ENCODE measurements at places on chromosomes 7 and 10.

GRCh38 chr7:134966691-134967090 is 19.6 kb upstream of the AGBL3 start:
- no peak for DNase-seq

DNA sequence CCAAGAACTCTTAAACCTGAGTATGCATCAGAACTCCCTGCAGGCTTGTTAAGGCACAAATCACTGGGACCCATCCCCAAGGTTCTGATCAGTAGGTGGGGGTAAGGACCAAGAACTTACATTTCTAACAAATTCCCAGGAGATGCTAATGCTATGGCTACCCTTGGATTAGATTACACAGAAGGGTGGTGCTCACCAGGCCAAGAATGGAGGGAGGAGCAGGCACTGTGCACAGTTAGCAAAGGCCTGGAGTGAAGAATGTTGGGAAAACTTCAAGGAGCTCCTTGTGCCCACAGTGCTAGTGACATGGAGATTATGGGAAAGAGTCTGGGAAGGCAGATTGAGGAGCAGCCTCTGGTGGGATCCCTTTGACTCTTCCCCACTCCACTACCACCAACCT is 1.9 kb downstream of the PRSS2 start:
- no peak for DNase-seq

DNA sequence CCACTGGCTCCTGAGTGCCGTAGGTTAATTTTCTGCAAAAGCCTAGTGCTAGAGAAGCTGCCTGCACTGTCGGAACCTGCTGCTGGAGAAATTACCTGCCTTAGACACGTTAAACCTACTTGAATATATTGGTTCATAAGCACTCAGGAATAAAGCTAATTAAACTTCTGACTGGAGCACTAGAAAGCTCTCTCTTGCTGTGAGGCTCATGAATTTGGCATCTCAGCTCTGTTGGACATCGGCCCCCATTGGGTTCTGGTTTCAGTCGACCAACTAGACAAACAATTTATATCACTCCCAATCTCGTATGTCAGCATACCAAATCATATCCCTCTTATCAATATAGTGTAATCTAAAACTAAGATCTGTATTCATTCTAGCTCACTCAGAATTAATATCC is 52.4 kb upstream of the SEMA3C start:
- no peak for DNase-seq

DNA sequence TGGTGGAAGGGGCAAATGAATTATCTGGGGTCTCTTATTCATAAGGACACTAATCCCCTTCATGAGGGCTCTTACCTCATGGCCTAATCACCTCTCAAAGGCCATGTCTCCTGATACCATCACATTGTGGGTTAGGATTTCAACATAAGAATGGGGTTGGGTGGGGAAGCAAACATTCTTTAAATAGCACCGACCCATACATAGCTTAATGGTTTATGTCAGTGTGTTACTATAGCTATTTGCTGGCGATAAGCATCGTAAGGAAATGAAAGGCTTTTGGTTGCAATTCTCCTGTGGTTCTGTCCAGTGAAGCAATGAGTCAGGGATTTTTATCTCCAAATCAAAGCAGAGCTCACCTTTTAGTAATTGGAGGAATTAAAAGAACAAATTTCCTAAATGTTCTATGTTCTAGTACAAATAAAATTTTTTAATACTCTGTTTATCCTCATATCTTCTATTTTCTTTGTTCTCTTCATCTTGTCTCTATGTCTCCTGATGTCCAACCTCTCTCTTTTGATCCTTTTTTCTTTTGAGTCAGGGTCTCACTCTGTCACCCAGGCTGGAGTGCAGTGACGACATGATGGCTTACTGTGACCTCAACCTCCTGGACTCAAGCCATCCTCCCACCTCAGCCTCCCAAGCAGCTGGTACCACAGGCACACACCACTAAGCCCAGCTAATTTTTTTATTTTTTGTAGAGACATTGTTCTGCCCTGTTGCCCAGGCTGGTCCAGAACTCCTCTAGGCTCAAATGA is 57.0 kb upstream of the GLCCI1 start:
- peak; percentile 1 for DNase-seq

- DNase-seq, result no peak
Measured at GRCh38 chr7:77570330-77571011, 33.4 kb downstream of the PTPN12 start.

- no peak for DNase-seq
Measured at GRCh38 chr10:106136175-106136574, 1028.3 kb downstream of the SORCS1 start.

GRCh38 chr10:13984647-13985155 is 346.0 kb downstream of the FRMD4A start:
- peak; percentile 54 for DNase-seq

DNA sequence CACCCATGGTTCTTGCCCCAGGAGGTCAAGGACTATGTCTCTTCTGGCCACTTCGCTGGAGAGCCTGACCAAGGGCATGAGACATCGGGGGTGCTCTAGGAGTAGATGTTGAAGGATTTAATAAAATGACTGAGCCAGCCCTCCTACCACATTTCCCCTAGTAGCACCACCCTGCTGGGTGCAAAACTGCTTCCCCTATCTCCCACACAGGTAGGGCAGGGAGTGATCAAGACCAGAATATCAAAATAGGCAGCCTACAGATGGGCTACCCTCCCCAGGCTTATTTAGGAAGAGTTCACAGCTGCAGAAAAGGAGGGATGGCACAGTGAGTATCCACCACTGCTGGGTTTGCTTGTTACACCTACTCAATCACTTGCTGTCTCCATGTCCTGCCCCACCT is 103.9 kb downstream of the FGFR2 start:
- DNase-seq, result no peak

- DNase-seq, result peak; percentile 3
Measured at GRCh38 chr7:87152897-87153641, 816 bp downstream of the DMTF1 start.

DNA sequence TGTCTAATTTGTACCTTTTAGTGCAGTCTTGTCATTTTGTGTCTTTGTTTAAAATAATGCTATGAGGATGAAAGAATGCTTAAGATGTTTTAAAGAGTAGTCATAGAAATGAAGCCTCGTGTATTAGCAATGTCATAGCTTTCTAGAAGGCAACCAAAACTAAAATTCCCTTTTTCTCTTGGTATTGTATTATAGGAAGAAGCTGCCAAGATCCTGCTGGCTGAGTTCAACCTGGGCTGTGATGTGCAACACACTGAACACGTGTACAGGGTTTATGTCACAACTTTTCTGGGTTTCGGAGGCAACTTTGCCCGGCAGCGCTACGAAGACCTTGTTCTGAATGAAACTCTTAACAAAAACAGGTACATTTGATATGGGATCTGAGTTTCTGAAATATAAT is 36.2 kb downstream of the COX15 start:
- DNase-seq, result no peak

GRCh38 chr7:8147760-8148463 is 114.1 kb downstream of the ICA1 start:
- no peak for DNase-seq

DNA sequence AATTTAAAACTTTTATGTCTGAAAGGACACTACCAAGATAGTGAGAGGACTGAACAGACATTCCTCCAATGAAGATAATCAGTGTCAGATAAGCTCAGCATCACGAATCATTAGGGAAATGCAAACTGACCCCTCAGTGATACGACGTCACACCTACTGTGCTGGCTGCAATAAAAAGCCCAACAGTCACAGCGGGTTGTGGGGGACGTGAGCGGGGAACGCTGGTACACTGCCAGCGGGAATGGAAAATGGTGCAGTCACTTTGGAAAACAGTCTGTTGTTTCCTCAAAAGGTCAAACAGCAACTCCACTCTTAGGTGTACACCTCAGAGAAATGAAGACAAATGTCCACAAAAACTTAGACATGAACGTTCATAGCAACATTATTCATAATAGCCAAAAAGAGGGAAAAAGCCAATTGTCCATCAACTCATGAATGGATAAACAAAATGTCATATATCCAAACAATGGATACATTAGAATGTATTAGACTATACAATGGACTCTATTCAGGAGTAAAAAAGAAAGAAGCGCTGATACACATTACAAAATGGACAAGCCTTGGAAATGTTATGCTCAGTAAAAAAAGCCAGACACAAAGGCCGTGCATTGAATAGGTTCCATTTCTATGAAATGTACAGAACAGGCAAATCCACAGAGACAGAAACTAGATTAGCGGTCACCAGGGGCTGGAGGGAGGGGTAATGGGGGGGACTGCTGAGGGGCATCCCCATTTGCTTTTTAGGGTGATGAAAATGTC is 2.4 kb upstream of the ECHS1 start:
- no peak for DNase-seq

GRCh38 chr10:103854265-103854685 is 1.1 kb downstream of the SH3PXD2A start:
- DNase-seq, result no peak

- DNase-seq, result no peak
Measured at GRCh38 chr10:122515588-122516231, 44.8 kb upstream of the DMBT1 start.

GRCh38 chr10:114706458-114707055 is 48.5 kb upstream of the ABLIM1 start:
- DNase-seq, result no peak

GRCh38 chr10:91879515-91880170 is 29.6 kb downstream of the FGFBP3 start:
- no peak for DNase-seq

- DNase-seq, result no peak
Measured at GRCh38 chr10:32582946-32583345, 137.0 kb downstream of the CCDC7 start.

GRCh38 chr10:114094795-114095194 is 51.1 kb downstream of the ADRB1 start:
- DNase-seq, result no peak

- no peak for DNase-seq
Measured at GRCh38 chr7:48067475-48067874, 21.6 kb upstream of the UPP1 start.

DNA sequence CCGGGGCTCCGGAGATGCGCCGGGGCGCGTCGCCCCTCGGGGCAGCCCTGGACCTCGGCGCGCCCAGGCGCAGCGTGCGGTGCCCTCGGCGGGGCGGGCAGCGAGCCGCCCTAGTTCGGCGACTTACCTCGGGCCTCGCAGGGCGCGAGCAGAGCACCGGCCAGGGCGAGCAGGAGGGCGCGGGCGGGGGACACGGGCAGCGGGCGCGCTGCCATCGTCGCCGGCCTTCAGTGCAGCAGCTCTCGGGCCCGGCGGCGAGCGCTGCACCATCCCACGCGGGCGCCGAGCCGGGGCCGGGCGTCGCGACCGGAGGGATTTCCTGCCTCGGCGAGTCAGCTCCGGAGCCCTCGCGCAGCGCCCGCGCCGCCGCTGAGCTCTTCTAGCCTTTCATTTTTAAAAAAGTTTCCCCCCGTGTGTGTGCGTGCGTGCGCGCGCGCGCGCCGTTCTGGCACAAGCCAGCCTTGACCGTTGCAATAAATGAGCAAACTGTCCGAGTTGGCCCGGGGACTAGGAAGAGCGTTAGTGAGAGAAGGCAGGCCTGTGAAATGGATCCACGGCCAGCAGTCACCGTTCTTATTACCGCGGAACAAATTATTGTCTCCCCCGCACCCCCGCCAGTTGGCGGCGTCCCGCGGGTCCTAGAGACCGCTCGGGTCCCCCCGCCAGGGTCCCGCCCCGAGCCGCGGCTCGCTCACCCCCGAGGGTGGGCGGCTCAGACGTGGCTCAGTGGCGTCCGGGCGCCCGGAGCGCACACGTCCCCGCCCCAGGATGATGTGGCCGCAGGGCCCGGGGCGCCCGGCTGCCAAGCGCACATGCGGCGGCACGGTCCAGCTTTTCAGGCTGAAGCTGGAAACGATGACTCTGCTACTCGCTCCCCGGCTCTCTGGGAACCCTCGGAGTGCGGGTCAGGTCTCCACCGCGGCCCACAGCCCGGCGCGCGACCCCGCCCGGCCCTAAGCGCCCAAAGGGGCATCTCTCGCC is at the start of gene ADAM12:
TSS of gene ADAM12 (minus strand) at position 547 of the 981 bp plus-strand sequence. CDS start at position 215, 332 bp downstream.
- DNase-seq, result peak; percentile 27

- DNase-seq, result no peak
Measured at GRCh38 chr7:41170466-41170865, 532.4 kb downstream of the INHBA start.

- peak; percentile 43 for DNase-seq
Measured at GRCh38 chr7:44791278-44792219, 4.9 kb upstream of the PPIA start.

- DNase-seq, result no peak
Measured at GRCh38 chr7:94882891-94883290, 24.5 kb upstream of the PPP1R9A start.

DNA sequence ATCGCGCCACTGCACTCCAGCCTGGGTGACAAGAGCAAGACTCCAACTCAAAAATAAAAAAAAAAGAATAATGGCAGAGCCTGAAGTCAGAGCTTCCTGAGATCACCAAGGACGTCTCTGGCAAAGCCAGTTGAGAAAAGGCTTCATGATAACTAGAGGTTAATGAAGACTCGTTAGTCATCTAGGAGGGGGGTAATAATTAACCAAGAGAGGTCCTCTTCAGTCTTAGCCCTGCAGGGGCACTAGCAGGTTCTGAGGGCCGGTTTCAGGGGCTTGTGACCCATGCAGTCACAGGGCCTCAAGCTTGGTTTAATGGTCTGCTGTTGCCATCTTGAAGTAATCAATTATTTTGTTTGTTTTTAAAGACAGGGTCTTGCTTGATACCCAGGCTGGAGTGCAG is 28.6 kb upstream of the PROSER2 start:
- DNase-seq, result no peak

- DNase-seq, result no peak
Measured at GRCh38 chr10:62727934-62728333, 76.6 kb upstream of the ADO start.

GRCh38 chr10:381805-382204 is 246.6 kb downstream of the ZMYND11 start:
- no peak for DNase-seq

DNA sequence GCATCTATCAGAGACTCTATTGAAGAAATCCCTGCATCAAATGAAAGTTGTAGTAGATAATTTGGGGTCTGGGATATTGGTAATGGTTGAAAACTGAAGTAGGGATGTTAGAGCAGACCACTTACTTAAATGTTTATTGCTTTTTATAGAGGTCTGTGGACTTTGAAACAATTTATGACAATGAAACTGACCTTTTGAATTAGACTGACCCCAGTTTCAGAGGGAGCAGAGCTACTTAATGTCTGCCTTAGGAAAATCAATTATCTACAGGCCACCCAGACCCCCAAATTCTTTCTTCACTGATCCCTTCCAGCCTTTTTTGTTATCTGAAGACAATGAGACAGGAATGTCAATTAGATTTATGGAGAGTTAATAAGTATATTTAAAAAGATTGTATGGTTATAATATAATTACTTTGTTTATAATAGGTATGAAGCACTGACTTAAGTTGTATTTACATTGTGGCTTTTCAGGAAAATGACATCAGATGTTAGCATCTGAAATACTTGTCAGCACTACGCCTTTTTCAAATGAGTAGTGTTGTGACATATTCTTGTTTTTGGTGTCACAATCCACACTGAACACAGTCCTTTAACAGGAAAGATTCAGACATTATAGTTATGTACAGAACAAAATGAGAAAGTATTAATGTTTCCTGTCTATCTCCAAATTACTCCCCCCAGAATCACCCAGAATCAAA is 13.9 kb downstream of the MGAM2 start:
- DNase-seq, result no peak

DNA sequence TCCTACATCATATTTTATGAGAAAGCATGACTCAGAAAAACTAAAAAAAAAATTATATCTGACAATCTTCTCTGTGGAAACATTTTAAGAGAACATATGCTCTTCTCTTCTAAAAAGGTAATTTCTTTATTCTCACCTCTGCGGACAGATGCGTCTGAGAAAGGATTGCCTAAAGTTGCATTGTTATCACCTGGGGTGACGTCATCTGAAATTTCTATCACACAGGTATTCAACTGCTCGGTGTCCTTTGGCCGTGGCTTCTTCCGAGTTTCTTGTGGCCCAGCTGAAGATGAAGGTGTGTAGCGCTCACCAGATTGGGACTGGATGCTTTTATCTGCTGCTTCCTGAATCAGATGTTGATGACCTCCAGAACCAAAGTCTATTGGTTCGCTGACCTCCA is 14.3 kb upstream of the GATAD1 start:
- DNase-seq, result no peak

Data from amniotic stem cell (primary cell).